MCF 10A (cell line): ENCODE measurements at places on chromosomes 11 and 22. TPM values are rescaled to one million over a fixed set of nuclear protein-coding genes. Genes with fewer than 3 reads are reported as not detected.
A peak's percentile ranks its signal among the peaks of the same experiment; 100 is the strongest.

Gene CCDC89
- not detected in 2 replicates for total RNA-seq

Gene CD59
- 597 and 618 TPM in 2 replicates for total RNA-seq

Gene SORL1
- total RNA-seq = 5.9 and 6.2 TPM in 2 replicates

Gene SAA4
- total RNA-seq = not detected in 2 replicates

Gene MAP6
- not detected in 2 replicates for total RNA-seq

Gene ZNRD2
- total RNA-seq = 65.4 and 68.5 TPM in 2 replicates

Gene YWHAH
- 64.2 and 79.9 TPM in 2 replicates for total RNA-seq

Gene OR2AG2
- 0.37 and 0.39 TPM in 2 replicates for total RNA-seq

Gene VWCE
- total RNA-seq = 0.54 and 1.1 TPM in 2 replicates

Gene UBQLNL
- total RNA-seq = not detected in 2 replicates

Gene EHF
- 0.54 and 1.1 TPM in 2 replicates for total RNA-seq

Gene FZD4
- total RNA-seq = 0.34 and 0.35 TPM in 2 replicates

Gene SHISAL1
- total RNA-seq = 1.6 and 3.7 TPM in 2 replicates

DNA sequence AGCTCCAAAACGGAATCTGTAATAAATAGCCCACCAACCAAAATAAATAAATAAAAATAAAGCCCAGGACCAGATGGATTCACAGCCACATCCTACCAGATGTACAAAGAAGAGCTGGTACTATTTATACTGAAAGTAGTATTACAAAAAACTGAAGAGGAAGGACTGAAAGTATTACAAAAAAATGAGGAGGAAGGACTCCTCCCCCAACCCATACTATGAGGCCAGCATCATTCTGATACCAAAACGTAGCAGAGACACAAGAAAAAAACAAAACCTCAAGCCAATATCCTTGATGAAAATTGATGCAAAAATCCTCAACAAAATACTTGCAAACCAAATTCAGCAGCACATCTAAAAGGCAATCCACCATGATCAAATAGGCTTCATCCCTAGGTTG lies 65.4 kb downstream of the CYP2R1 start:
- no peak for DNase-seq

DNA sequence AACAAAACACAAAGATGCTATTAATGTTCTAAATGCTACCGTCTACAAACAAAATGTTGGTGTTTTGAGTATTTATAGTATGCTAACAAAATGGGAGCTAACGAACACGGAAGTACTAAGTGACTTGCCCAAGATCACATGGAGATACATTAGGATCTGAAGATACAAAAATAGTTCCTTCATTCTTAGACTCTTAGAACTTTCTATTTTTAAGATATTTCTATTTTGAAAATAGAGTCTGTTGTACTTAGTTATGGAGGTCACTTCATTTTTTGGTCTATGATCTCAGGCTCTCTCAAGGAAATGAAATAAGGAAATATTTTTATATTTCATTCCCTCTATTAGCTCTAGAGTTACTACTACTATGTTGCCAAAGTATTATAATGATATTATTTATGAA lies 64.2 kb downstream of the APOL5 start:
- DNase-seq = no peak

- no peak for DNase-seq
Measured at GRCh38 chr11:32982626-32983025, 33.1 kb upstream of the DEPDC7 start.

- peak; percentile 67 for DNase-seq
Measured at GRCh38 chr11:123654566-123655081, at the start of gene SCN3B. SCN3B (minus strand) TSS chr11:123654624; CDS start chr11:123653801, 823 bp downstream.

GRCh38 chr22:50192436-50193204 lies 6.9 kb downstream of the TRABD start:
- no peak for DNase-seq

DNA sequence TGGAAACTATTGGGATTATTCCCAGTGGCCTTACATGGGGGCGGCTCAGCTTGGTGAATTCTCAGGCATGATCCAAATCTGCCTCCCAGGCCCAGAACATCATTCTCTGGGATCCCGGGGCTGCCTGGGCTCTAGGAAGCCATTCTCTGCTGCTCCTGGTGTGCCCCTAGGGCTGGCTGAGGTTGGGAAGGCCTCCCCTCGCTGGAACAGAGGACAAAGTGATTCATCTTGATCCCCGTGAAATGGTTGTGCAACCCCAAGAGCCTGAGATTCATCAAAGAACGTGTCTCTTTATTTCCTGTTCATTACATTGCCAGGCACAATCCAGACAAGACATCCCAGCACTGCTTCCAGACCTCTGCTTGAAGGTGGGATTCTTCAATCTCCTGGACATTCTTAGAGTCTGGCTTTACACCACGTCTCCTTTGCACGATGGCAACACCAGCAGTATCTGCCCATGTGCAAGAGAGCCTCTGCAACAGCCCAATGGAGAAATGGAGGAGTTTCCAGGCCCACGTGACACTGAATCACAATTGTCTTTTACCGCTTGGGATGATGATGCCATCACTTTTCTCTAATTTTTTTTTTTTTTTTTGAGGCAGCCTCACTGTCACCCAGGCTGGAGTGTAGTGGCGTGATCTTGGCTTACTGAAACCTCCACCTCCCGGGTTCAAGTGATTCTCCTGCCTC lies 52.3 kb downstream of the TST start:
- peak; percentile 86 for DNase-seq

DNA sequence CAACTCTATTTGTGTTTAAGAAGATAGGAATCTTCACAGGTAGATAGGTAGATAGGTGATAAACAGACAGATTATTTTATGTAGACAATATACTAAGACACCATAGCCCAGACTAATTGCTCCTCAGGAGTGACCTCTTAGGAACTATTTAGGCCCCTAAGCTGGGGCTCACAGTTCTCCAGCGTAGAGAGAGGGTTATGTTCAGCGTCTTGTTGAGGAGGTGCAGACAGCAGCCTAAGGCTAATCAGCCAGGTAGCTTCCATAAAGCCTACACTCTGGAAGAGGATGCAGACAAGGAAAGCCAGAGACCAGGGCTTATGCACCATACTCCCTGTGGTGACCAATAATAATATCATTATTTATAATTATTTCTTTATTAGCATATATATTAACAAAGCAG lies 705.2 kb downstream of the LRRC4C start:
- no peak for DNase-seq

- no peak for DNase-seq
Measured at GRCh38 chr11:132314911-132315455, 944.6 kb downstream of the NTM start.

GRCh38 chr11:78400702-78401101 lies 16.9 kb downstream of the GAB2 start:
- DNase-seq = no peak

DNA sequence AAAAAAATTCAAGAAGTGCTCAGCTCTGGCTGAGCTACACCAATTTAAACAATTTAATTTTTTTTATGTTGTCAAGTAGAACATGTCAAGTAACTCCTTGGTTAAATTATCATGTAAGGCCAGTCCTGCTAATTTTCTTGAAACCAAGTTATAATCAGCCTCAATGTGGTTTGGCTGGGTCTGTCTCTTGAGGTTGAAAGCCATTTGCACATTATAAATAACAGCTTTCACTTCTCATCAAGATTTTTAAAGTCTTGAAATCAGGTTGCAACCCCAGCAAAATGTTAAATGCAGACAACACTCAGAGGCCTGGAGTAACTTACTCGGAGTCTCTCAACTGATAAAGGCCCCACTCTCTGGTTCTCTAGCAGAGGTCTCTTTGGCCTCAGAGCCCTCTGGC lies 324.4 kb downstream of the BRD1 start:
- no peak for DNase-seq

- DNase-seq = no peak
Measured at GRCh38 chr11:103997082-103997481, 39.4 kb upstream of the DDI1 start.

DNA sequence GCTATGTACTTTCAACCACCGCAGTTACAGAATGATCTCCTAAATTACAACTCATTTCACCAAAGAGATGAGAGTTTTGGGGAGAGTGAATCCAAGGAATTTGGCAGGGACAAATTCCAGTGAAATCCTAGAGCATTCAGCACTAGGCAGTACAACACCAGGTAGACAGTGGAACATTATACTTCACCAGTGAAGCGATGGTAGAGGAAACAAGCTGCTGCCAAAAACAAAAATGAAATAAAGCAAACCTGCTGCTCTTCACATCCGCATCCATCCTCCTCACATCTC lies 16.9 kb downstream of the SMCO4 start:
- no peak for DNase-seq

- DNase-seq = no peak
Measured at GRCh38 chr11:119382101-119382500, 611 bp upstream of the USP2 start.

GRCh38 chr11:120024046-120024445 lies 113.9 kb downstream of the TRIM29 start:
- peak; percentile 12 for DNase-seq

DNA sequence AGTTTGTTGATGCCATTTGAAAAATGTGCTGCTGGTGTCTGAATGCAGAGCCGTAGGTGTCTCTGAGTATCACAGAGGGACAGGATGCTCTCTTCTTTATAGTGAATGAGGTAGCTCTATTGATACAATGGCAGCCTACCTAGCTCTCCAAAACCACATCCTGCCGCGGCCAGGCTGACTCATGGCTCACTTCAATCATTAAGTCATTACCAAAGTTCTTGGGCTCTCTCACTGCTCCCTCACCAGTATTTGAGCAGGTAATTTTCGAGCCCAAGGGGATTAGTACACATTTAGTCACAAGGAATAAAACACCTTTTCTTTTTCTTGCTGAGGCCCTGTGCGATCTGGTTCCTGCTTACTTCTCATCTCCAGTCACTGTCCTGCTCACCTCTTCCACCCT lies 509.0 kb upstream of the LARGE1 start:
- DNase-seq = no peak

DNA sequence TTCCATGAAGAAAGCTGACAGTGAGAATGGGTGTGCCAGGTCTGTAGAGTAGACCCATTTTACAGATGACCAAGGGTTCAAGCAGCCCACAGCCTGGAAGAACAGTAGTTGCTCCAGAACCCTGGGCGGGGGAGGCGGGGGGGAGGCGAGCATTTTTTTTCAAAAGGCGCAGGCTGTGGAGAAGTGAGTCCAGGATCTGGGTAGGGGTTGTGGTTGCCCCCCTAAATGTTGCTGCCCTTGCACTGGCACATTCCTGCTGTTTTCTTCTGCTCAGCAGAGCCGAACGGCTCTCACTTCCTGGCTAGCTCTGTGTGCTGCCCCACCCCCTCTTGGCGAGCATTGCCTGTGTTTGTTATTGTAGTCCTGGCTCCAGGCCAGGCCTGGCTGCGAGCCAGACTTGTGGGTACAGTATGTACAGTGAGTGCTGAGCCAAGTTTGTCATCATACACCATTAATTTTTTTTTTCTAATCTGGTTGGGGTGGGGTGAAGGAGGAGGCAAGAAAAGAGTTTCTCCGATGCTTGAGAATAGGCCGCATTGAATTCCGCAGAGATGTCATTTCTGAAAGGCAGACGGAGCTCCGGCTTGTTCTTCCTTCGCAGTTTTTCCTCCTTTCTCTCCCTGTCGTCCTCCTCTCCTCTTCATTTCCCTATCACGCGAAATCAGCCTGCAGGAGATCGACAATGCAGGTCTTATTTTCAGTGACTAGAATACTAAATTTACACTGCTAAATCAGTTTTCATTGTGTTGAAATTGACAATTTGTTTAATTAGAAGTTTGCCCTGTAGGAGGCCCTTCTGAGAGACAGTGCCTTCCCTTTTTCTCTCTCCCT lies 100.5 kb downstream of the ZBTB16 start:
- DNase-seq = peak; percentile 100

GRCh38 chr11:128207861-128208321 lies 379.5 kb downstream of the ETS1 start:
- peak; percentile 95 for DNase-seq

DNA sequence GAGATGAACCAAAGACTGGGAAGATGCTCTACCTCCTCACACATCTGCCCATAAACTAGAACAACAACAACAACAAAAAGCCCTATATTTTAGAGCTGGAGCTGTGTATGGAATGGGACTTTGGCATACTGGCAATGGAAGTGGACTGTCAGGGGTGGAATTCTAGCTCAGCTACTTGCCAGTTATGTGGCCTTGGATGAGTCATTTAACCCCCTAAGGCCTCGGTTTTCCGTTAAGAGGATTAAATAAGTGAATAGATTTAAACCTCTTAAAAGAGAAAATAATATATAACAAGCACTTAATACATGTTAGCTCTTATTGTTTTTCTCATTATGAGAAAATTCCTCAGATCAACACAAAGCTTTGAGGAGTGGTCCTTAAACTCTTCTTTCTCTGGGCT lies 195.0 kb downstream of the KIF18A start:
- DNase-seq = peak; percentile 26

DNA sequence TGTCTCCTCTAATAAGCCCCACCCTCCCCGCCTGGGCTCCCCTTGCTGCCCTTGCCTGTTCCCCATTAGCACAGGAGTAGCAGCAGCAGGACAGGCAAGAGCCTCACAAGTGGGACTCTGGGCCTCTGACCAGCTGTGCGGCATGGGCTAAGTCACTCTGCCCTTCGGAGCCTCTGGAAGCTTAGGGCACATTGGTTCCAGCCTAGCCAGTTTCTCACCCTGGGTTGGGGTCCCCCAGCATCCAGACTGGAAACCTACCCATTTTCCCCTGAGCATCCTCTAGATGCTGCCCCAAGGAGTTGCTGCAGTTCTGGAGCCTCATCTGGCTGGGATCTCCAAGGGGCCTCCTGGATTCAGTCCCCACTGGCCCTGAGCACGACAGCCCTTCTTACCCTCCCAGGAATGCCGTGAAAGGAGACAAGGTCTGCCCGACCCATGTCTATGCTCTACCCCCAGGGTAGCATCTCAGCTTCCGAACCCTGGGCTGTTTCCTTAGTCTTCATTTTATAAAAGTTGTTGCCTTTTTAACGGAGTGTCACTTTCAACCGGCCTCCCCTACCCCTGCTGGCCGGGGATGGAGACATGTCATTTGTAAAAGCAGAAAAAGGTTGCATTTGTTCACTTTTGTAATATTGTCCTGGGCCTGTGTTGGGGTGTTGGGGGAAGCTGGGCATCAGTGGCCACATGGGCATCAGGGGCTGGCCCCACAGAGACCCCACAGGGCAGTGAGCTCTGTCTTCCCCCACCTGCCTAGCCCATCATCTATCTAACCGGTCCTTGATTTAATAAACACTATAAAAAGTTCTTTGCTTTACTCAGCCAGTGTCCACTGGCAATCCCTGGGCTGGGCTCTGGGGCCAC lies 14.4 kb downstream of the TSKU start:
- no peak for DNase-seq

DNA sequence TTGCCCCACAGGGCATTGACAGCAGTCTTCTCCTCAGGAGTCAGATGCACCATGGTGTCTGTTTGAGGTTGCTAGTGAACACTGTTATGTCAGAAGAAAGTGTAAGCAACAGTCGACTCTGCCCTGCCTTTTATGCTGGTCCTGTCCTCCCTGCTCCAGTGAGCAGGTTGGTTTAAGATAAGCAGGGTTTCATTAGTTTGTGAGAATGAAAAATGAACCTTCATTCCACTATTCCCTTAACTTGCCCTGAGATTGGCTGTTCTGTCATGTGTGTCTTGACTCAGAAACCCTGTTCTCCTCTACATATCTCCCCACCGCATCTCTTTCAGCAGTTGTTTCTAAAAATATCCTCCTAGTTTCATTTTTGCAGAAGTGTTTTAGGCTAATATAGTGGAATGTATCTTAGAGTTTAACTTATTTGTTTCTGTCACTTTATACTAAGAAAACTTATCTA lies at the start of gene HBD:
TSS of gene HBD (minus strand) at position 103 of the 454 bp plus-strand sequence. CDS start at position 53, 50 bp downstream.
- DNase-seq = no peak

GRCh38 chr22:28232204-28232603 lies 313.1 kb upstream of the PITPNB start:
- DNase-seq = no peak
